ENCODE measurements at places on chromosomes 2 and 18. TPM values are rescaled to one million over a fixed set of nuclear protein-coding genes. Genes with fewer than 3 reads are reported as not detected.

The RETSAT gene
- 22.7 TPM for polyA plus RNA-seq

The ANKRD30B gene
- polyA plus RNA-seq, result 0.08 TPM

The MAP3K20 gene
- polyA plus RNA-seq, result 26.4 TPM

The IL1R2 gene
- polyA plus RNA-seq, result 0.36 TPM

The RGPD3 gene
- 0.49 TPM for polyA plus RNA-seq

The SPDYA gene
- 2.1 TPM for polyA plus RNA-seq

The BOLA3 gene
- 25.4 TPM for polyA plus RNA-seq

The CPLX4 gene
- polyA plus RNA-seq, result 0.16 TPM

The PGAP1 gene
- 29.3 TPM for polyA plus RNA-seq
